Endodermal cell (in vitro differentiated cells): ENCODE measurements at places on chromosomes 6 and 20. TPM values are rescaled to one million over a fixed set of nuclear protein-coding genes. Genes with fewer than 3 reads are reported as not detected.
A peak's percentile ranks its signal among the peaks of the same experiment; 100 is the strongest.

PCK1 gene
- total RNA-seq, result not detected in 3 replicates

SLC17A2 gene
- total RNA-seq, result not detected in 2 replicates

ASIP gene
- not detected in 2 replicates for total RNA-seq

DNA sequence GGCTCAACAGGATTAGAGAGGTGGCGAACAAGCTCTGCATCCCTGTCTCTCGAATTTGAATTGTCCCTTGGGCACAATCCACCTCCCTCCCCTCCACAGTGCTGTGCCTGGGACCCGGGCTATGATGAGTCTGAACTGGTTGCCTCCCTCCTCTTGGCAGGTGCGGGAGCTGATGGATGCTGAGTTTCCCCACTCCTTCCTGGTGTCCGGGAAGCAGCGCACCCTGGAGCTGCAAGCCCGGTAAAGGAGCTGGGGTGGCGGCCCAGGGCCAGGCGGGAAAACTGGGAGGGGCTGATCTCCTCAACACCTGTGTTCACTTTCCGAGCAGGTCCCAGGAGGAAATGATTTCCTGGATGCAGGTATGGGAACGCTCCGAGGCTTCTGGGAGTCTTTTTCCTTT lies 14.9 kb downstream of the FGD2 start:
- peak; percentile 65 for DNase-seq
- H3K4me3 ChIP-seq, result no peak overlapping the region
- no peaks in the 10 kb centered on the region for H3K36me3 ChIP-seq
- H3K27me3 ChIP-seq, result no peaks in the 10 kb centered on the region

DNA sequence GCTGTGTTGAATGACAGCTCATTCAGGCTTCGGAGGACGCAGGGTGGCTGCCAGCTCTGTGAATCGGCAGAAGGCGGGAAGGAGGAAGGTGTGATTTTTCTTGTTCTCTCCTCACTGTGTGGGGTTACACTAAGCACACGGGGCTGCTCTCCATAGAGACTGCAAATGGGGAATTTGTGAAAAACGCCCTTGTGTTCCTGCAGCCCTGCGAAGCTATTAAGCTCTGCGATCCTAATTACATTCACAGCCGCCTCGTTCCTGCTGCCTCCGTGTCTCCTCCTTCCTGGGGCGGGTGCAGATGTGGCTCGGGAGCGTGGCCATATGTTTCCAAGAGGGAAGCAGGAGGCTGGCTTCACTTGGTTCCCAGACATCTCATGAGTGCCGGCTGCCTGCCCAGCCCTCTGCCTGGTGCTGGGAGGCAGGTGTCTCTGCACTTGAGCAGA lies 124.0 kb downstream of the TOX2 start:
- no peaks in the 10 kb centered on the region for H3K36me3 ChIP-seq
- no peak for DNase-seq
- H3K4me1 ChIP-seq, result no peaks in the 10 kb centered on the region
- no peak overlapping the region for H3K4me3 ChIP-seq
- H3K27ac ChIP-seq, result no peak overlapping the region
- no peaks in the 10 kb centered on the region for H3K27me3 ChIP-seq

- H3K36me3 ChIP-seq, result peaks cover 6% of the 10 kb centered on the region
- no peak for DNase-seq
- no peaks in the 10 kb centered on the region for H3K27me3 ChIP-seq
- no peaks in the 10 kb centered on the region for H3K4me1 ChIP-seq
- no peak overlapping the region for H3K4me3 ChIP-seq
- no peak overlapping the region for H3K27ac ChIP-seq
Observed at GRCh38 chr6:346386-347030, 45.0 kb upstream of the IRF4 start.

GRCh38 chr6:90401933-90402830 lies 105.5 kb upstream of the BACH2 start:
- H3K4me1 ChIP-seq, result peaks cover 24% of the 10 kb centered on the region
- no peaks in the 10 kb centered on the region for H3K27me3 ChIP-seq
- H3K27ac ChIP-seq, result no peak overlapping the region
- no peaks in the 10 kb centered on the region for H3K36me3 ChIP-seq
- DNase-seq, result no peak
- no peak overlapping the region for H3K4me3 ChIP-seq

- peak overlapping the region; percentile 7 for H3K4me3 ChIP-seq
- H3K27ac ChIP-seq, result no peak overlapping the region
- H3K36me3 ChIP-seq, result no peaks in the 10 kb centered on the region
- no peak for DNase-seq
Observed at GRCh38 chr6:11688425-11688709, 90.2 kb downstream of the ADTRP start.

- H3K4me1 ChIP-seq, result no peaks in the 10 kb centered on the region
- no peak overlapping the region for H3K4me3 ChIP-seq
- no peak overlapping the region for H3K27ac ChIP-seq
- DNase-seq, result no peak
- peaks cover 49% of the 10 kb centered on the region for H3K36me3 ChIP-seq
Observed at GRCh38 chr6:111357705-111358104, 125.3 kb downstream of the REV3L start.

SPATS1 gene
- total RNA-seq, result not detected in 3 replicates

DNA sequence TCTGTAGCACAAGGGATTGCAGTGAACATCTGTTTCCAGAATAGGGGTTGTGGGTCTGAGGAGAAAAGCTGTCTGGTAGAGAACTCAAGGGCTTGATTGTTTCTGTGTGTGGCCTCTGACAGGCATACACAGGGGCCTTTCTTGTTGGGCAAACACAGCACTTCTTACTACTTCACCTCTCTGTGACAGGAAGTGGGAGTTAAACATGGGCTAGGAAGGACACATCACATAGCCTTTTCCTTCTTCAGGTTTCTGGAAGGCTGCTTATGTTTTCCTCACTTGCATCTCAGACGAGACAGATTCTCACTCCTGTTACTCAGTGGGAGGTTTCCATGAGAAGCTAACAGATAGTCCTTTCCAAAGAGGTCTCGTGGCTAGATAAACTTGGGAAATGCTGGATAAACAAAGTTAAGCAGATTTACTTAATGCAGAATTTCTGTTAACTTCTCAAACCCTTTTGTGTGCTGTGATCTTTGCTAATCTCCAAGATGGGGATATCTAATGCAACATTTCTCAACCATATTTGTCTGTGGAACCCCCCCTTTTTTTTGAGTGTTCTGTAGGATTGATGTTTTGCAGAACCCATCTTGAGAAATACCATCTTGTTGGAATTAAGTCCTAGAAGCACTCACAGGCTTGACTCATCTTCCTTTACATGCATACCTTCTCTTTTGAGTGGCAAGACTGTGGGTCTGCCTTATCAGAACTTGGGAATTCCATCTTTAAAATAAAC lies 41.9 kb upstream of the RNF8 start:
- H3K36me3 ChIP-seq, result peaks cover 35% of the 10 kb centered on the region
- no peak for DNase-seq
- H3K27me3 ChIP-seq, result no peaks in the 10 kb centered on the region
- peaks cover 11% of the 10 kb centered on the region for H3K4me1 ChIP-seq
